ENCODE measurements at places on chromosomes 5 and 9.

- no peak for DNase-seq
Observed at GRCh38 chr5:92309336-92309991, 926.3 kb upstream of the ARRDC3 start.

DNA sequence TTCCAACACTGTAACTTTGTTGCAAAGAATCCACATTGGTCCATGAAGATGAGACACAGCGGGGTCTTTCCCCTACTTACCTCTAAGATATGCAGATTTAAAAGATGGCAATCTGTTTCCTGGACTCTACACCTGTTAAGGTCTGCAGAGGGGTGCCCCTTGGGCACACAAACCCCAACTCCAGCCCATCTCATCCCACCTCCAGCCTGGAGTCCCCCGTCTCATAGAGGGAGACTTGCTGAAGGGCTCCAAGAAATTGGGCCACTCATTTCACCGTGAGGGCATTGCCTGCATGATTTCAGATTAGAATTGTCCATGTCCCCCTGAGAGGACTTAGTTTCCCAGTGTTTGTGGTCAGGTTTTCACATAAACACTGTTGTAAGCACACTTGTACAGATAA is 365.7 kb downstream of the IRX2 start:
- DNase-seq, result no peak

- DNase-seq, result no peak
Observed at GRCh38 chr5:135244620-135245021, 154.4 kb downstream of the MACROH2A1 start.

DNA sequence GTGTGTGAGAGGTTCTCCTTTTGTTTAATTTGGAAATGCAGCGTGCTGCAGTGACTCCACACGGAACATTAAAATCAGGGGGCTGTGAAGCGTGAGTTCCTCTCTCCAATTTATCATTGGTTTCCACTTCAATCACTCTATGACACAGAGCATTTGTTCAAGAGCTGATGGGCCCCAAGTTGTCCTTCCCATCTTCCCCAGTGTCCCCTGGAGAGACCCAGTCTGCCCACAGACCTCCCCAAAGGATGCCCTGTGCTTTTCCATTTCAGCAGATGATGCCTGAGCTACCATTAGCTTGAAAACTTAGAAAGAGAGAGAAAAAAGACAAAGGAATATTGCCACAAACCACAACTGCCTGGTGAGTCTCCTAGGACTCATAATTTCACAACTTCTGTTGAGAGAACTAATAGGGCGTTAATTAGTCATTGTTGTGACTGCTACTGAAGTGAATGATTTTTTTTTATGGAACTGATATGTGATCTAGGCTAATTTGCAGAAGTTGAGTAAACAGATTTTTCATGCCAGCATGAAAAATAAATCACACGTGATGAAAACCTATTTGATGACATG is 772.7 kb downstream of the SEMA5A start:
- no peak for DNase-seq

- DNase-seq, result no peak
Observed at GRCh38 chr5:91367344-91367743, 15.8 kb downstream of the ARRDC3 start.

- no peak for DNase-seq
Observed at GRCh38 chr9:95497772-95498171, 19.0 kb downstream of the PTCH1 start.

DNA sequence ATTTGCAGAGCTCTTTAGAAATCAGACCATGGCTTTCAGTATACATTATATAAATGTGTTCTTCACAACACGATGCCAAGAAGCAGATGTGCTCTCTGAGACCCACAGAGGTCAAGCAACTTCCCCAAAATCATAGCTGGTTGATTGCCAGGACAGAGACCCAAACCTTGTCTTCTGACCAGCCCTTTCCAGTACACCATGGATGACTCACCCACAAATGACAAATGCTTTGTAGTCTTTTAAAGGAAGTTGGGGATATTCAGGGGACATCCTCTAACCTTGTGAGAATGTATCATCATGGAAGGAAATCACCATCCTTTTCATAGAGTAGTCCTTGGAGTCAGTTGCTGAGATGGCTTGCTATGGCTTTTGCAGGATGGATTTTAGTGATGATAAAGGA is 30.1 kb downstream of the ZNF462 start:
- DNase-seq, result no peak

- DNase-seq, result no peak
Observed at GRCh38 chr5:160960592-160960991, 108.6 kb upstream of the ATP10B start.

- no peak for DNase-seq
Observed at GRCh38 chr9:22210936-22211335, 201.8 kb upstream of the CDKN2B start.

DNA sequence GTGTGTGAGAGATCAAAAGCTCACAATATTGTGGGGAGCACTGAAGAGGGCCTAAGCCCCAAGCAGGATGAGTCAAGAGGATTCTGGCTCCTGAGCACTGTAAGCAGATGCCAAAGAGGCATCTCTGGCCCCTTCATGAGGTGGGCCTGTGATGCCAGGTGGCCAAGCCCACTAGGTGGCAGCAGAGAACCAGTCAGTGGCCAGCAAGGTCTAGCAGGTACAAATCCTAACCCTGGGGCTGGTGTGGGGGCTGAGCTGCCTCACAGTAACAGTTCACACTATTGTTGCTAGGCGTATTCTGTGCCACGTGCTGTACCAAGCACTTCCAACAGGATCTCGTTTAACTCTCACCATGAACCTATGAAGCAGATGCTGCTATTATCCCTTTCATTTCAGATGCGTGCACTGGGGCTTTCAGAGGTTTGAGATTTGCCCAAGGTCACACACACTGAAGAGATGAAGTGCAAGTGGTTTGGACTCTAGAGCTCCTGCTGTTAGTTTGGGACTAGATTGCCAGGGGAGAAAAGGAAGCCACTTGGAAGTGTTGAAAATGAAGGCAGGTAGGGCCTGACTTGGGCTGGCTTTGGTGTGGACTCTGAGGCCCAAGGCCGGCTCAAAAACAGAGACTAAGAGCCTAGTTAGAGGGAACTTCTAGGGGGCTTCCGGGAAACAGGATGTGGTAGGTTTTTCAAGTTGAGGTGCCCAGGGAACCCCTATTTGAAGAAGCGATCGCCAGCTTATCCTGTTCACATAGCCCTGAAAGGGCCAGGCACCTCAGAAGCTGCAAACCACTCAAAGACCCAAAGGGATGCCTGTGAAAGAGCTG is 4.4 kb upstream of the MLANA start:
- DNase-seq, result peak; percentile 80

DNA sequence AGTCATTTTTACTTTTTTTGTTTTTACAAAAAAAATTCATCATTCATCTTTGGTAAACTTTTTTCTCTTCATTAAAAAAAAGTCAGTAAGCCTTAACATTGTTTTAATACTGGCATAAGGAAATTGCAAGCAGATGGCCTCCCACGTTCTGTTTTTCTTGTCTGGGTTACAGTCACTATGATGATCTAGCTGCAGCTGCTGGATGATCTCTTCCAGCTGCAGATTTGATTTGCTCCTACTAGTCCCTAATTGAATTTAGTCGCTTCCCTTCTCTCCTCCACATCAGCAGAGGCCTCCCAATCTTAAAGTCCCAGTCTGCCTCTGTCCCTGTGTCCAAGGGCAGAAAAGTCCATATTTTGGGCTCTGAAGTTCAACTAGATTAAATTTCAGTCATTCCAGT is 106.8 kb upstream of the PTGER4 start:
- no peak for DNase-seq

GRCh38 chr9:2453106-2453505 is 168.5 kb upstream of the VLDLR start:
- DNase-seq, result no peak

GRCh38 chr5:40416098-40416497 is 263.6 kb upstream of the PTGER4 start:
- DNase-seq, result no peak

DNA sequence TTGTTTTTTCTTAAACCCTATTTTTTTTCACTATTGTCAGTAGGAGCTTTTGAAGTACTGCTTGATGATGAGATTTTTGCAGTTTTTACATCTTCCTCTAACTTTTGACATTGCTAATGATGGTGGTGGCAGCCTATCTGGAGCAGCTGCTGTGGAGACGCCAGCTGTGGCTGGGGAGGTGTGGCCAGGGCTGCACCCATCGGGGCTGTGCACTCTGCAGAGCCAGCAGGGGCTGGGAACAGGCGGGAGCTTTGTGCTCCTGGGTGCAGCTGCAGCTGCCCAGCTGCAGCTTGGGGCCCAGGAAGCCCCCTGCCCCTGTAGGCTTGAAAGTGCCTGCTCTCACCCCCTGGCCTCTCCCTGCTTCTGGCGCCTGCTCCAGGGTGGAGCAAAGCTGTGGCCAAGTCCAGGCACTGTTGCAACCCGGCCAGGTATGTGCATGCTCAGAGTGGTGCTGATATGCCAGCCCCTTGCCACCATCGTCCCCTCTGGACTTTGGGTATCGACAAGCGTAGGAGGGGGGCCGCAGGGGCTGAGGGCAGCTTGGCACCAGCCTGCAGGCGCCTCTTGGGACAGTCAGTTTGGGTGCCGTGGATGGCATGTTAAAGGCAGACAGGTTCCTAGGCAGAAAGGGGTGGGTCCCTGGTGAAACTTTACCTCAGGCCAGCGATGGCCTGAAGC is 39.2 kb downstream of the FER start:
- no peak for DNase-seq

GRCh38 chr5:168151041-168151440 is 140.4 kb upstream of the WWC1 start:
- no peak for DNase-seq

- no peak for DNase-seq
Observed at GRCh38 chr5:16992006-16992405, 55.9 kb upstream of the MYO10 start.

DNA sequence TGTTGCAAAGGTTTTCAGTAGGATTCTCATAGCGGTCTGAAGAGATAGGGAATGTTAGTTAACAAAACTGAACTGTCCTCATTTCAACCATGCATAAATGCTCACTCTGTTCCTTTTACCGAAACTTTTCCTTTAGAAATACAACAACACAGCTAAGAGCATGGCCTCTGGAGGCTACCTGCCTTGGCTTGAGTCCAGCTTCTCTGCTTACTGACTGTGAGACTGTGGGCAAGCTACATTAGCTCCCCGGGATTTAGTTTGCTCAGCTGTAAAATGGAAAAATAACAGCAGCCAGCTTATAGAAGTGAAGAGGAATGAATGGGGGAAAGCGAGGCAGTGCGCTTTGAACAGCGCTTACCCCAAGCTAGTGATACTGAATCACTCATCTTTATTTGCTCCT is 507.9 kb upstream of the DAP start:
- DNase-seq, result no peak

- no peak for DNase-seq
Observed at GRCh38 chr5:180601591-180602480, 10.5 kb upstream of the SCGB3A1 start.

GRCh38 chr5:119409235-119409815 is 43.0 kb upstream of the HSD17B4 start:
- DNase-seq, result peak; percentile 63

- DNase-seq, result no peak
Observed at GRCh38 chr5:166497496-166498104, 1793.8 kb upstream of the WWC1 start.

DNA sequence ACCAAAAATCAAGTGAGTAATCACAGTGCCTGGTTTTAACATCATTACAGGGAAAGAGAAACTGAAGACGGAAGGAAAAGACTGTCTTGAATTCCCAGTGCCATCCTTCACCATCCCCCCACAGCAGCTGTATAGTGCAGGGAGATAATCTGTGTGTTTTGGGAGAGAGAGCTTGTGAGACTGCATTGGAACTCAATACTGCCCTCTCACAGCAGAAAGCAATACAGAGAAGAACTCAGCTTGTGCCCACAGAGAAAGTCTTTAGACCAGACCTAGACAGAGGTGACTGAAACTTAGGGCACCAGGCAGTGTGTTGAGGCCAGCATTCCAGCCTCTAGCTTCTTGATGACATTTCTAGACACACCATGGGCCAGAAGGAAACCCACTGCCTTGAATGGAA is 754.7 kb upstream of the CDH6 start:
- DNase-seq, result no peak

- DNase-seq, result no peak
Observed at GRCh38 chr5:67341478-67341877, 144.9 kb upstream of the CD180 start.

Data from CD4-positive, CD25-positive, alpha-beta regulatory T cell (primary cell).